ENCODE measurements at places on chromosomes 4 and X.

DNA sequence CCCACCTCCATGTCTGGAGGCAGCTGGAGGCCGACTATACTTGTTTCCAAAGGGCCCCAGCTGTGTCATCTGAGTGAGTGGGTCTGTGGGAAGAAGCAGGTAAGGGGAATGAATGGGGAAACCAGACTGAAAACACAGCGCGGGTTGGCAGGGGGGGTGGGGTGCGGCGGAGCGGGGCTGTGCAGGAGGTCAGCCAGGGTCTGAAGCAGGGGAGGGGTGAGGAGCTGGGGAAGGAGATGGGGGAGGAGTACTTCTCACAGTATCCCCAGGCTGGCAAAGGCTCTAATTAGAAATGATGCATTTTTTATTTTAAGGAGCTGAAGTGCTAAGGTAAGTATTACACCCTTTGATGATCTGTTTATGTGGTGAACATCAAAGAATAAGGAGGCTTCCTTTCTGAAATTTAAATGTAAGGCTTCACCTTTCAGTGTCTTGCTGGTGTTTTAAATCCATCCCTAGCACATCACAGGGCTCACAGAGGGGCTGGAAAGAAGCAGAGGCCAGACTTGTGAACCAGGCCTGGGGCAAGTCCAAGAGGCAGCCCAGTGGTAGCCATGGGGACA is 37.5 kb downstream of the SMIM20 start:
- no peak for DNase-seq

- DNase-seq, result no peak
Observed at GRCh38 chr4:159677521-159677920, 574.6 kb downstream of the RAPGEF2 start.

GRCh38 chrX:13990126-13990800 is 39.4 kb downstream of the GEMIN8 start:
- DNase-seq, result no peak

GRCh38 chrX:155767051-155767875 is 113.9 kb upstream of the VAMP7 start:
- no peak for DNase-seq

DNA sequence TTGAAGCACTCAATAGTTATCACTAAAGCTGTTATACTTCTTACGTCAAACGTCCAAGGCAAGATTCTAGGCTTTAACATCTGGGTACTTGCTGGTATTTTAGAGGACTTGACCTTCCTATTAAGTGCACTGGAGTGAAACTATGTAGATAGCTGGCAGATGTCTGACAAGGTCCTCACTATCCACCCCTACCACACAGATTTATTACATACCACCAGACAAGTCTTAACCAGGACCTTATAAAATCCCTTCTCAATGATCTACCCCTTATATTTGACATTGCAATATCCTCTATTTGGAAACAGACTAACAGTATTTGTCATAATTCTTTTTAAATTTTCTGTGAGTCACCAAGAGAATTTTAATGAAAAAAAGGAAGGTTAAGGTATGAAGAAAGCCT is 78.8 kb downstream of the PDGFC start:
- no peak for DNase-seq

DNA sequence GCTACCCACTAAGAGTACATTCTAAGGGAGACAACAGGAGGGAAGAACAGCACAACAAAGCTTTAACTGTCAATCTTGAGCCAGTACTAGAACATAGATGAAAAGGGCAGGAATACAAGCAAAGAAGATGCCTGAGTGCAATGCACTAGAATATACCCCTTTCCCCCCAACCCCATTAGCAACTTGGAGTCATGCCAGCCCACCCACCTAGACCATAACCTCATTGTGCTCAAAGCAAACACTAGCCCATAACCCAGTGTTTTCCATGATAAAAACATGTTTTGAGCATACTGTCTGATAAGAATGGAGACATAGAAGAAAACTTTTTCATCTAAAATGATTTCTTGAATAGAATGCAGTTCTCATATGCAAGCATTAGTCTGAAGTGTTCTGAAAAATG is 183.2 kb downstream of the RAP1GDS1 start:
- DNase-seq, result no peak

GRCh38 chr4:8282742-8283141 is 13.2 kb downstream of the HTRA3 start:
- no peak for DNase-seq

DNA sequence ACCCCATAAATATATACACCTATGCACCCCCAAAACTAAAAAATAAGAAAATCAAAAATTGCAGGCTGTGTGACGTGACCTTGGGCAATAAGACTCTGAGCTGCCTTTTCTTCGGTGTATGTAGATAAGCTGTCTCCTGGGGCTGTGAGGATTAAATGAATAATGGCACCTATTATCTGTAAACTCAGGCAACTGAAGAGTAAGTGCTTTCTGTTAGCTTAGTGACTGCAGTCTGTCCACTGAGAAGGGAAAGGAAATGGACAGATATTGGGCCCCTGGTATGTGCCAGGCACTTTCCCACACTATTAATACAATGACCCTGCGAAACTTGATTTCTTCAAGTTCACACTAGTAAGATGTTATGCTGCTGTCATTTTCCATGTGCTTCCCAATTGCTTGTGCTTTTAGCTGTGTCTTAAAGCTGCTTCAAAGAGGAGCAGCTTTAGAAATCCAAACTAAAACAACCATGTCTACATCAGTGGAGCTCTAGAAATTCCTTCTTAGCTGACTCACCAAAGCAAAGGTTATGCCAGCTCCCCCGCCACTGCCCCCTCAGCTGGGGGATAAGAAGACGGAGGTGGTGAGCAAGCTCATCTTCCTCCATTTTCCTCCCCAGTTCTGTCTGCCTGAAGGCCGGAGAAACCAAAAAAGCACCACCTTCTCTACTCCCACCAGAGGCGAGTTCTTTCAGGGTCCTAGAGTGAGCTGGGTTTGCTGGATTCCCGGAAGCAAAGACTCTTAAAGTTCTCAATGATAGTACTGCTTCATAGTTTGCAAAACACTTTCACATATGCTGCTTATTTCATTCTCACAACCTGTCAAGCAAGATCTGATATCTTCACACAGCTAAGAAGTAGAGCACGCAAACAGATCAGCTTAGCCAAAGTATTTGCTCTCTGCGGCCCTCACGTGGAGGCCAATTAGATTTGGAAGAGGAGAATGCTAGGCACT is 8.8 kb upstream of the DGAT2L6 start:
- no peak for DNase-seq

GRCh38 chr4:158020734-158021346 is 152.0 kb downstream of the GASK1B start:
- DNase-seq, result no peak

GRCh38 chrX:23742174-23742696 is 841 bp downstream of the ACOT9 start:
- DNase-seq, result no peak
